KG1 (cell line): ENCODE measurements at places on chromosomes 5 and 9.

DNA sequence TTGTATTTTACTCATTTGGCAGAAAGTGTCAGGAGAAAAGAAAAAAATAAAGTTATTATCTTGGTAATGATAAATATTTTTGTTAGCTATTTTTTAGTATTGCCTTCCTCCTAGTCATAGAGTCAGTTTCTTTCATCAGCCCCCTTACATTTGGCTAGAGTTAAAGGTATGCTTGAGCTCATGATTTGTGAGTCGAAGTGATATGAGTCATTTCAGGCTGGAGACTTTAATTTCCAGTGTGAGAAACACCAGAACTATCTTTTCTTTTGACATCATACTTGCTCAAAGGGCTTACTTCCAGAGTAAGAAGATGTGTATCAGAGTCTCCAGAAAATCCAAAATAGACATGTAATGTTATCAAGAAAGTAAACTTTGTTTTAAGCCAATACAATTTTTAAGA lies 746.7 kb upstream of the TYRP1 start:
- DNase-seq: no peak

GRCh38 chr5:33933723-33934169 lies 2.4 kb upstream of the RXFP3 start:
- no peak for DNase-seq

GRCh38 chr9:84748112-84748511 lies 78.6 kb downstream of the NTRK2 start:
- no peak for DNase-seq

DNA sequence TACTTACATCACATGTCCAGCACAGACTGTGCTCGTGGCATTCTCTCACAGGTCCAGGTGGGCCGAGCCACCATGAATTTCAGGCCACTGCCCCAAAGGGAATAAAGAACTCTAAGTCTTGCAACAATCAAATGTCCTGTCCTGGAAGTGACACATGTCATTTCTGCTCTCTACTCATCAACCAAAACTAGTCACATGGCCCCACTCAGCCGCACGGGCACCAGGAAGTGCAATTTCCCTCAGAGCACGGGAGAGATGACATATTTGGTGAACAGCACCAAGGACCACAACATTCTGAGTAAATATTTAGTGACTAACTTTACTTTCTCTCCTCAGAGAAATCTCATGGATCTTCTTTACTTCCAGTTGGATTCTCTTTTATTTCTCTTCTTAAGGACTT lies 131.1 kb upstream of the TUT7 start:
- no peak for DNase-seq

GRCh38 chr9:129353697-129354336 lies 175.8 kb upstream of the IER5L start:
- DNase-seq: no peak

- no peak for DNase-seq
These were observed 374.7 kb downstream of the PTPRD start for GRCh38 chr9:10238087-10238486.

DNA sequence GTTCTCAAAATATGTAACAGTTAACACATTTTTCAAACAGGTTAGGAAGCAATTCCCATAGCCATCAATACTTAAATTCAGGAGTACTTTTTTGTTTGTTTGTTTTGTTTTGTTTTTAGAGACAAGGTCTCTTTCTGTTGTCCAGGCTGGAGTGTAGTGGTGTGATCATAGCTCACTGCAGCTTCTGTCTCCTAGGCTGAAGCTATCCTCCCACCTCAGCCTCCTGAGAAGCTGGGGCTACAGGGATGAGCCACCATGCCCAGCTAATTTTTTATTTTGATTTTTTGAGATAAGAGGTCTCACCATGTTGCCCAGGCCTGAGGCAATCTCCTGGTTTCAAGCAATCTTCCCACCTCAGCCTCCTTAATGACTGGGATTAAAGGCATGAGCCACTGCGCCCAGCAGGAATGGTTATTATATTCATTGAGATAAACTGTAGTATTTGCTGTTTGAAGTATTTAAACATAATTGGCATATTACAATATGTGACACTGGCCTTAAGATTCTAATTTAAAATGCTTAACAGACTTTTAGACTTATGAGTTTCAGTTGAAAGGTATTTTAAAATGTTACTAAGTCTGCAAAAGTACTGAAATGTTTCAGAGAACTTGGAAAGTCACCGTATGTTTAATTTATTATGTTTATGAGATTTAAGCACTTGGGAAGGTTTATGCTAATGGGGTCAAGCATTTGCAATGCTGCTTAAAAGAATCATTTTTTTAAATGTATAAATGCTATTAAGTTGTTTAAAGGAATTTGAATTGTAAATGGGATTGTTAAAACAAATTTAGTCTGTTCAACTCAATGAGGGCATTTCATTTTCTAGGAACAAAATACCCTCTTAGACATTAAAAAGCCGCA lies 17.0 kb downstream of the UTP15 start:
- DNase-seq: no peak

- DNase-seq: no peak
These were observed 98.3 kb upstream of the BOD1 start for GRCh38 chr5:173714551-173715428.
